A172 (cell line): ENCODE measurements at places on chromosomes 5 and 9. TPM values are rescaled to one million over a fixed set of nuclear protein-coding genes. Genes with fewer than 3 reads are reported as not detected.

DNA sequence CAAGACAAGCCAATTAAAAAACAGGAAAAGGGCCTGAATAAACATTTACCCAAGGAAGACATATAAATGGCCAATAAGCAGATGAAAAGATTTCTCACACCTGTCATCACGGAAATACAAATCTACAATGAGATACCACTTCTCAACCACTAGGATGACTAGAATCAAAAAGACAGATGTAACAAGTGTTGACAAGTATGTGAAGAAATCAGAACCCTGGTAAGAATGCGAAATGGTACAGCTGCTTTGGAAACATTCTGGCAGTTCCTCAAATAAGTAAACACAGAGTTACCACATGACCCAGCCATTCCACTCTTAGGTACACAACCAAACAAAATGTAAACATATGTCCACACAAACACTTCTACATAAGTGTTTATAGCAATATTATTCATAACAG is 32.5 kb downstream of the LEAP2 start:
- DNase-seq = no peak

- DNase-seq = peak; percentile 56
Observed at GRCh38 chr9:133991964-133992779, at the start of gene VAV2. Gene VAV2 (minus strand): TSS chr9:133992324. CDS start chr9:133992278, 46 bp downstream.

- DNase-seq = no peak
Observed at GRCh38 chr9:137295238-137295811, 6.7 kb downstream of the NRARP start.

BTNL3 gene
- not detected in 2 replicates for total RNA-seq

DNA sequence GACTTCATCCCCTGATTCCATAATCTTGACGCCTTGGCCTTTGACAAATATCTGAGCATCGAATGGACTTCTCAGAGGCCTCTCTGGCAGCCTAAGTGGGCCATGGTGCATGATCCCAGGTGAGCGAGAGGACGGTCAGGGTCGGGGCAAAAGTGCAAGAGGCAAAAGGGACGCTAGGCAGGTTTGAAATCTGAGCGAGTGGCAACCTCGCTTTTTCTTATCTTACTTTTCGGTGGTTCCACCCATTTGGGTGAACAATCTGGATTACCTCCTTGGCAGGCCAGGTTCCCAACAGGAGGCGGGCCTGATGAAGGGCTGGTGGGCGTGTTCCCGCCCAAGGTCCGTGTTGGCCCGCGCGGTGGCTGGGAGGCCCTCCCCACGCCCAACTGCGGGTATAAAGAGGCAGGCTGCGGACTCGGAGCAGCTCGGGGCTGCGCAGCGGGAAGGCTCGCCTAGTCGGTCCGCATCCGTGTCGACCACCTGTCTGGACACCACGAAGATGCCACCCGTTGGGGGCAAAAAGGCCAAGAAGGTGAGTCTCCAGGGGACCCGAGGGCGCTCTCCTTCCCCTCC is at the start of gene BHMT:
Gene BHMT, plus strand, starts transcription at position 423 of the 573 bp plus-strand sequence. Its CDS starts 77 bp downstream, at position 500.
- DNase-seq = no peak

SPINK7 gene
- total RNA-seq = not detected in 2 replicates

DNA sequence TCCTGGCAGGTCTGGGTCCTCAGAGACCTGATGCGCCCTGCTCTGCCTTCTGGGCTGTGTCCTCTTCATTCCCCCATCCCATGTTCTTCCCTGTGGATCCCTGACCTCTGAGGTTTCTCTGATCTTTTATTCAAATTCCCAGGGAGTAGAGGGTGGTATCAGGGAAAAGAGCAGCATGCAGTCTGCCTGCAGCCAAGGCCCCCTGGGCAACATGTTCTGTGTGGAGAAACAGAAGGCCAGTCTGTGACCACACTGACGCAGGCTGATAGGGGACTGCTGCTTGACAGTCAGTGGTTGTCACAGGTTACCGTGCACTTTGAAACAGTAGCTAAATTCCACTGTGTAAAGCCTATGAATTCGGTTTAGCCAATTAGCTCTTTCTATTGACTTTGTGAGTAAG is 156.6 kb upstream of the IRX2 start:
- DNase-seq = no peak

DNA sequence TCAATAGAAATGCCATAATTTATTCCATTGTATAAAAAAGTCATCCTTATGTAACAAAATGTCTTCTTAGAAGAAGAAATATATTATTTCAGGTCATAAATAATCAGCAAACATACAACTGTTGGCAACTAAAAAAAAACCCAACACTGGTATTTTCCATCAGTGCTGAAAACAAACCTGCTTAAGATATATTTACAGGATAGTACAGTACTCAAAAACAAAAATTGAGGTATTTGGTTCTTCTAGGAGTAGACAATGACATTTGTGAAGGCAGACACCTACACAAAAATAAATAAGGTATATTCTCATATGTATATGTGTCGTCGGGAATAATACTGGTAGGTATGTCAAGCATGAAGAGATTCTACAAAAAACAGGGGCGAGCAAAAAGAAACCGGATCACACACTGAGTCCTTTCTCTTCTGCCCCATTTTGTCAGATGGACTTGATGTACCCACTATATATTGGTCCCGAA is 2.9 kb downstream of the DUSP1 start:
- DNase-seq = no peak

GRCh38 chr5:166367391-166367790 is 1924.1 kb upstream of the WWC1 start:
- DNase-seq = no peak

DNA sequence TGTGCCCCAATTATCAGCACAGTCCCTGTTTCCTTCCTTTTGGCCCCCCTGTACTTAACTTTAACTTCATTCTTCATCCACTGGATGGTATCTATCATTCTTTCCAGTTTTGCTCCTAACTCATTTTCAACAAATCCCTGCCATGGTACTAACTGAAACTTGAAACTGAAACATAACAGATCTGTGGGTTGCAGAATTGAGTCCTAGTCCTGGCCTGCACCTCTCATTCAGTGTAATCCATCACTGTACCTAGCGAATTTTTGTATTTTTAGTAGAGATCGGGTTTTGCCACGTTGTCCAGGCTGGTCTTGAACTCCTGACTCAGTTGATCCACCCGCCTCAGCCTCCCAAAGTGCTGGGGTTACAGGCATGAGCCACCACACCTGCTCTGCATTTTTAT is 15.3 kb upstream of the PIK3R1 start:
- no peak for DNase-seq

DNA sequence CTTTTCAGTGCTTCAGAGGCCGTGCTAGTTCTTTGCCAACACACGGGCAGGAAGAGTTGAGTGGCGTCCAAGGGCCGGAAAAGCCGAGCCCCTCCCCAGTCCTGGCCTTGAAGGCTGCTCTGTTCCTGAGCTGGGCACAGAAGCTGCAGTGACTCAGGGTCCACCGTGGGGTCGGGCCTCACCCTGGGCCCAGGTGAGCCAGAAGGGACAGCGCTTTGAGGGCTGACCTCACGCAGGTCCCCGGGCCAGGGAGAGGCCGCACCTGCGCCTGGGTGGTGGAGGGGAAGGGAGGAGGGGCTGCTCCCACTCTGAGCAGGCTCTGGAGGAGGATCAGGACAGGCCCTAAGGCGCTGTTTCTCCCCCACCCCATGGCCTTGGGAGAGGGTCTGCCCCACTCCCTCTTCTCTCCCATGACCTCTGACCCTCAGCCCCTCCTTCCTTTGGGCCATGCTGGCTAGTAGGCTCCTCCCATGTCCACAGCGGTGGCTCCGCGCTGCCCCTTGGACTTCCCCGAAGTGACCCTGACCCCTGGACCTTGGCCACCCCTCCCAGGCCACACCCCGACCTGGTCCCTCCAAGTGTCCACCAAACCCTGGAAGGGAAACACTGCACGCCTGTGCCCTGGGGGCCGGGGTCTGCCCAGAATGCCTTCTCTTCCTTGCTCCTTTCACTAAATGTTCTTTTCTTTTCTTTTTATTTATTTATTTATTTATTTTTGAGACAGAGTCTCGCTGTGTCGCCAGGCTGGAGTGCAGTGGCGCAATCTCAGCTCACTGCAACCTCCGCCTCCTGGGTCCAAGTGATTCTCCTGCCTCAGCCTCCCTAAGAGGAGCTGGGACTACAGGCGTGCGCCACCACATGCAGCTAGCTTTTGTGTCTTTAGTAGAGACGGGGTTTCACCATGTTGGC is 19.7 kb upstream of the SLC6A19 start:
- no peak for DNase-seq

PCDHGB7 gene
- 14.6 and 15.0 TPM in 2 replicates for total RNA-seq

- DNase-seq = no peak
Observed at GRCh38 chr5:124729720-124730359, 16.6 kb downstream of the ZNF608 start.

ARL14EPL gene
- total RNA-seq = 0.96 and 1.0 TPM in 2 replicates

DNA sequence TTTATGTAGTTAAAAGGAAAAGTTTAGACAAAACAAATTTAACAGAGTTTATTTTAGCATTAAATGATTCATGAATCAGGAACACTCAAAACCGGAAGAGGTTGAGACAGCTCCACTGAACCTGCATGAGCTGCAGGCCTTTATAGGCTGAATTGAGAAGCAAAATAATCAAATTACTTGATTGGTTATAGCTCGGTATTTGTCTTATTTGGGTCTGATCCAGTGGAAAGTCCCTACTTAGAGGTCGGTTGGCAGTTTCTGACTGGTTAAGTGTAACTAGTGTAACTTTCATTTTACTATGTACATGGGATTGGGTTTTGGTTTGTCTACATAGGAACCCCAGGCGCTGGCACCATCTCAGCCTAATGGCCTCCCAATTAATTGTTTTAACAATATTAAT is 74.1 kb upstream of the PIK3R1 start:
- peak; percentile 3 for DNase-seq

DNA sequence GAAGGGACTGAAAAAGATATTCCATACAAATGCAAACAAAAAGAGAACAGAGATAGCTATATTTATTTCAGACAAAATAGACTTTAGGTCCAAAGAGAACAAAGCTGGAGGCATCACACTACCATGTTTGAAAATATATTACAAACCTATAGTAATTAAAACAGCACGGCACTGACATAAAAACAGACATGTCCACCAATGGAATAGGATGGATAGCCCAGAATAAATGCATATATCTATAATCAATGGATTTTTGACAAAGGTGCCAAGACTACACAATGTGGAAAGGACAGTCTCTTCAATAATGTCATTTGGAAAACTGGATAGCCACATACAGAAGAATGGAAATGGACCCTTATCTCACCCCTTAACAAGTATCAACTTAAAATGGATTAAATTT is 10.2 kb downstream of the PRKAA1 start:
- no peak for DNase-seq

ERCC6L2 gene
- 85.1 and 86.5 TPM in 2 replicates for total RNA-seq
